ENCODE measurements at places on chromosomes 11 and 22. TPM values are rescaled to one million over a fixed set of nuclear protein-coding genes. Genes with fewer than 3 reads are reported as not detected.

GRCh38 chr22:28246397-28246796, 327.3 kb upstream of the PITPNB start:
- DNase-seq: no peak

- DNase-seq: no peak
These were observed 23.8 kb downstream of the MICAL2 start for GRCh38 chr11:12134236-12134585.

DNA sequence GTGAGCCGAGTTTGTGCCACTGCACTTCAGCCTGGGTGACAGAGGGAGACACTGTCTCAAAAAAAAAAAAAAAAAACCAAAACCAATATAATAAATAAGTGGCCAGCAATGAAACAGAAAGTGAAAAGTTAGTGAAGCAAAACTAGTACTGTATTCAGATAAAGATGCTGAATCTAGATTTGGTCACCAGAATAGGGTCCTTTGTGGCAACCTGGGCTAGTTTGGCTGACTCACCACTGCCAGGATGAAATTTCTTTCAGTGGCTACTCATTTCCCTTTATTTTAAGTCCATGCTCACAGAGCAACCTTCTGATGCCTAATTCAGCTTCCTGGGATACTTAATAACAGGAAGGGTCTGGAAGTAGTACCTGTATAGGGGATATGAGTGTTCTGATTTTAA, 26.0 kb downstream of the LIMK2 start:
- DNase-seq: no peak

DNA sequence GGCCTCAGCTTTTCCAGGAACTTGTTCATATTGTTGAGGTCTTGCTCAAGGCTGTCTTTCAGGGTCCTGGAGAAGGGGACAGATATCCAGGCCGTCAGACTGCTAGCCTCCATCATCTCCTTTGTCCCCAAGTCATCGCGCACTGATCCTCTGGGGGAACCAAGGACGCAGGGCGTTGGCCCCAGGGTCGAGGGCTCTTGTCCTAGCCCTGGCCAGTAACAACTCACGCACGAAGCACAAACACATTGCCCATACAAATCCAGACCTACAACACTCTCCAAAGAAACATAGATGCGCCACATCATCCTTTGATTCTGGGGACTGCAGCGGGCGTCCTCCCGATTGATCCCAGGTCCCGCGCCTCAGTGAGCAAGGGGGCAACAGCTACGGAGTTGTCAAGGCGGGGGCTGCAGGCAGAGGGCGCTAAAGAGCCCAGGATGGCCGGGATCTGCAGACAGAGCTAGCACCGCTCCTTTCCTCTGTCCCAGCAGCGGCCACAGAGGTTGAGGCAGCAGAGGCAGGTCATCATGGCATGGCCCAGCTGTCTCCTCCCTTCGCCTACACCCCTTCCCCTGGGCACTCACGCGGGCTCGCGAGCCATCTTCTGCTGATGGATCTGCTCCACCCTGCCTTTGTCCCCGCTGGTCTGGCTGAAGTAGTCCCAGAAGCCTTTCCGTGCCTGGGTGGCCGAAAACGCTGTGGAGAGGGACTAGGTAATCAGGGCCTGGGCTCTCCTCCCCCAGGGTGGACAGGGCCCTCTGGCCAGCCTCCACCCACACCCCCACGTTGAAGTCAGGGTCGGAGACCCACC, 472 bp downstream of the APOA5 start:
- DNase-seq: peak; percentile 62

DNA sequence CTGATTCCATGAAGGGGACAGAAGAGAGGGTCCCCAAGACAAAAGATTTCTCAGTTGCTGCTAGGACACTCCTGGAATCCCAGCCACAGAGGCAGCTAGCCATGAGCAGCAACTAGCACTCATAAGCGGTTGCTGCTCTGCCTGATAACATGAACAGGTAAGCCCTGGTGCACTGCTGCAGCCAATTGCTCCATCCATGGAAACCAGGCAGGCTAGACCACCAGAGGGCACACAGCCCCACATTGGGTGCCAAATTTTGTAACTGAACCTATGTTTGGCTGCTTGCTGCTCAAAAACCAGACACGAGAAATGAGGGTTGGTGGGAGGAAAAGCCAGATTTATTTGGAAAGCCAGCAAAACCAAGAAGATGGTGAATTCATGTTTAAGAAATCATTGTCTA, 21.9 kb upstream of the QSER1 start:
- no peak for DNase-seq

- no peak for DNase-seq
These were observed 4.5 kb downstream of the INPP5J start for GRCh38 chr22:31127181-31127772.

DNA sequence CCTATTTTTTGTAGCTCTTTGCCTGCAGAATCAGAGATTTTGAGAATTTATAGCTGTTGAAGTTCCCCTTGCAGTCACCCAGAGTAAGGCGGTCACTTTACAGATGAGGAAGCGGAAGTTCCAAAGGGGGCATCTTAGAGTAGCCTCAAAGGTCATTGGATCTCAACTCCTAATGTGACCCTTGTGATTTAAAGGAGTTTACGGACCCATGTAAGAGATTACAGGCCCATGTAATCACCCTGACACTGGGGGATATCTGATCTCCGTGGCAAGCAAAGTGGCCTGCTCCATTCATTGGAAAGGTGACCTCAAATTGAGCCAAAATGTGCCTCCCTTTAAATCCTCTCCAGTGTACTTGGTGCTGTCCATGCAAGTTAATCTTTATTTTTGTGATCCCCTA, 15.7 kb downstream of the P2RX3 start:
- DNase-seq: no peak

DNA sequence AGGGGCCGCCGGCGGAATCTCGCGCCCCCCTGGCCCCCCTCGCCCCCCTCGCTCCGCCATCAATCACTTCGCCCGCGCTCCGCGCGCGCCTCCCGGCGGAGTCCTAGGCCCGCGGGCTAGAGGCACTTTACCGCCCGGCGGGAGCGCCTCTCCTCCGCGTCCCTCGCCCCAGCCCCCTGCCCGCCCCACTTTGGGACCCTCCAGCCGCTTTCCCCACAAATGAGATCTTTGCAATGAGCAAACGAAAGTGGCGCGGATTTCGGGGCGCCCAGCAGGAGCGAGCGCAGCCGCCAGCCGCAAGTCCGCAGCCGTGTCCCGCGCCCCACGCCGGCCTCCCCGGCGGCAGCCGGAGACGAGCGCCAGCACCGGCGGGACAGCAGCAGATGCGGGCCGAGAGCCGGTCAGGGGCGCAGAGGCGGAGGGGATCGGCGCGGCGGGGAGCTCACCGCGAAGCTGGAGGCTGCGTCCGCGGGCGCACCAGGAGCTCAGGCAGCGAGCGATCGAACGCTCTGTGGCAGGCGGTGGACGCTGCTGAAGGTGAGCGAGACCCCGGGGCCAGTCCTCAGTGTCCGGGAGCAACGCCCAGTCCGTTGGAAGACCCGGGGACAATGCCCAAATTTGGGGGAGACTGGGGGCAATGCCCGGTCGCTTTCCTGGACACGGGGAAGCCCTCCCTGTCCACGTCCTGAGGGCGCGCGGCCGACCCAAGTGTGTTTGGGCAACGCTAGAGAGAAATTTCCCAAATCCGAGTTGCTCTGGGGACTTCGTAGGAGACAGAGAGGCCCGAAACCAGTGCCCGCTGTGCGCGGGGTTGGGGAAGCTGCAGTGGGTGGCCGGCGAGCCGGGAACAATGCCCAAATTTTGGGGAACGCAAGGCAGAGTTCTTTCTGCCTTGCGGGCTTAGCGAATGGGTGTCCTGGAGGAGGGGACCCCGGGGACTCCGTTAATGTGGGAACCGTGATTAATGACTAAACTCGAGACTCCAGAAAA, 1.5 kb upstream of the IGF2 start:
- no peak for DNase-seq

GRCh38 chr11:126121296-126121695, 58.6 kb upstream of the CDON start:
- no peak for DNase-seq

- no peak for DNase-seq
These were observed 915.3 kb downstream of the LRRC4C start for GRCh38 chr11:40544162-40544561.

- DNase-seq: no peak
These were observed 712 bp upstream of the SLC2A11 start for GRCh38 chr22:23856721-23857605.

- DNase-seq: no peak
These were observed 404.4 kb downstream of the KCNA4 start for GRCh38 chr11:29612423-29612822.

Gene TRIM44
- total RNA-seq: 27.6 TPM

Gene OR4C46
- not detected for total RNA-seq

Gene DDI1
- not detected for total RNA-seq

Gene CABP4
- 0.96 TPM for total RNA-seq

Gene MUC15
- not detected for total RNA-seq

Gene TRIM29
- not detected for total RNA-seq
